ENCODE measurements at places on chromosomes 16 and 17.

GRCh38 chr16:71929048-71929447 is 33.7 kb downstream of the IST1 start:
- DNase-seq: no peak

- no peak for DNase-seq
These were observed 2.1 kb downstream of the RHBDL1 start for GRCh38 chr16:677316-678190.

- DNase-seq: peak; percentile 4
These were observed 402.1 kb downstream of the SEC14L1 start for GRCh38 chr17:77542551-77543490.

DNA sequence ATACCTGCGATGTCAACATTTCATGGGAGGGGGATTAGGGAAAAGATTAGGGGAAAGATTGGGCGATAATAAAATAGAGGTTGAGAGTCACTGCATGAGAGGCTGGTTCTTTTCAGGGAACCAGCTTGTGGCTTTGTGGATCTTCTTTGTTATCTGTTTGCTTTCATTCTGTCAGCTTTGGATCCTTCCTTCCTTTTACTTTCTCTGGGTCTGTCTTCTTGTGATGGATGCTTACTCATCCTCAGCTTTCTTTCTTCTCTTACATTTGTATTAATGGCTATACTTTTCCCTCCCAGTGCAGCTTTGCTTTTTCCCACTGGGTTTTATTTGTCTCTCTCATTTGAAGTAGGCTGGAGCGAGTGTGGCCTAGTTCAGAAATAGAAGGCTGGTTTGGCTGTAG is 47.1 kb downstream of the RPTOR start:
- DNase-seq: no peak

DNA sequence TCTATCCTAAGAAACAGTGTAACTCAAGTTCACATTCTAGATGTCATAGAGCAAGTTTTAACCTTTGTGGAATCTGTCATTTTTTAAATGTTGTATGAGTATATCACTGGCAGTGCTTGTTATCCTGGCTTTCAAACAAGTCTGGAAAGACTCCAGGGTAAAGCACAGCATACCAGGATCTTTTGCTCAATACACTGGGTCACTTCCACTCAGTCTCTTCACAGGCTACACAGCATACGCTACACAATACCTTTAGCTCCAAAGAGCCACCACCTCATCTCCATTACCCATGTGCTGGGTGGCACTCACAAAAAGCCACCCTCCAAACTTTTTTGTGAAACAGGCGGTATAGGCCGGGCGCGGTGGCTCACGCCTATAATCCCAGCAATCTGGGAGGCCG is 69.5 kb downstream of the PARN start:
- no peak for DNase-seq

DNA sequence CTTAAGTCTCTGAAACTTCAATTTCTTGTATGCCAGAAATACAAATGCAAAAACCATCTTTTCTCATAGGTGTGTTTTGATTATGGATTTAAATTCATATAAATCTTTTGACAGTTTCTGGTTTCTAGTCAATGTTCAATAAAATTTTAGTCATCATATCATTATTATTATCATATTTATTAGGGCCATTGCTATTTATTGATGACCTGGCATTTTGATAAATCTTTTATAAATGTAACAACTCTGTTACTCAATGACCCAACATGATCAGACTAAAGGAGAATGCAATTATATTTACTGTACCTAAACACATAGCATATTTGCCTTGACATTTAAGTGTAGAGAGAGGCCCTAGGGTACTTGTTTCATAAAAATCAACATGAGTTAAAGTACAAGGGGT is 320.8 kb downstream of the CDH8 start:
- DNase-seq: no peak

DNA sequence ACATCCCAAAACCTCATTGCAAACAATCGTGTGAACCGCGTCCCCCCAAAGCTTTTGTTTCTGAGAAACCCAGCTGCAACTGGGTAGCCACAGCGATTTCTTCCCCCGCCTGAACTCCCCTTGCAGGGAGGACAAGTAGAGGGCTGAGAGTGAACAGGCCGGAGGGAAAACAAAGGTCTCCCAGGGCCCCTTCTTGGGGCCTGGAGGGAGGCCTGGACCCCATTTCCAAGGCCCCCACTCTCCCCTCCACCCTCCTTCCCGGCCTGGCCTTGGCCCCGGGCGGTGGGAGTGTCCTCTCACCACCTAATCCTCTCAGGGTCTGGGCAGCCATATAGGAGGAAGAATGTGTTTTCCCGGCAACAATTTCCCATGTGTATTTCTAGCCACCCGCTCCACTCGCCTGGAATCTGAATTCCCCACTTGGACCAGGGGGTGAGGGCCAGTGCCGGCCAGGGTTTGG is 2.6 kb downstream of the GLIS2 start:
- no peak for DNase-seq

DNA sequence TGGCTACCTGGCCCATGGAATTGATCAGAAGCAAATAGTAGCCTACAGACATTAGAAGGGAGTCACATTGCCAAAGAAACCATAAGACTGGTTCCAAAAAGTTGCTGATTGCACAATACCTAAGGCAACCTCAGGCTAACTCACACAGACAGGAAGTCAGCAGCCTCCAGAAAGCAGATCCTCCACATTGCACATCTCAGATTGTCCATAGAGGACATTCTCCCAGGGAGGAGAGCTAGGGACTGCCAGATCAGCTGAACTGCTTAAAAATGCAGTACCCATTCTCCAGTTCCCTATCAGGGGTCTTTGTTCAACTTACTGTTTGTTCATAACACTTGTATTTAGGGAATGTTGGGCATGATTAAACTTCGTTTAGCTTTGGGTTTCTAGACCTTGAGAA is 4.2 kb downstream of the CCL3 start:
- peak; percentile 9 for DNase-seq

DNA sequence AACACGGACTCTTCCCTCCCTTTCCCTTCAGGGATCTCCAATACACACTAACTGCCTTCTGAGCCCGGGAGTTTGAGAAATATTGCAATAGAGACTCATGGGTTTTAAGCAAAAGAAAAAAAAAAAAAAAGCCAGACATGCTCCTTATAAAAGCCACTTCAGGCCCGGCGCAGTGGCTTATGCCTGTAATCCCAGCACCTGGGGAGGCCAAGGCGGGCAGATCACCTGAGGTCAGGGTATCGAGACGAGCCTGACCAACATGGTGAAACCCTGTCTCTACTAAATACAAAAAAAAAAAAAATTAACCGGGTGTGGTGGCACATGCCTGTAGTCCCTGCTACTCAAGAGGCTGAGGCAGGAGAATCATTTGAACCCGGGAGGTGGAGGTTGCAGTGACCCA is 2.4 kb upstream of the HEXD start:
- no peak for DNase-seq

DNA sequence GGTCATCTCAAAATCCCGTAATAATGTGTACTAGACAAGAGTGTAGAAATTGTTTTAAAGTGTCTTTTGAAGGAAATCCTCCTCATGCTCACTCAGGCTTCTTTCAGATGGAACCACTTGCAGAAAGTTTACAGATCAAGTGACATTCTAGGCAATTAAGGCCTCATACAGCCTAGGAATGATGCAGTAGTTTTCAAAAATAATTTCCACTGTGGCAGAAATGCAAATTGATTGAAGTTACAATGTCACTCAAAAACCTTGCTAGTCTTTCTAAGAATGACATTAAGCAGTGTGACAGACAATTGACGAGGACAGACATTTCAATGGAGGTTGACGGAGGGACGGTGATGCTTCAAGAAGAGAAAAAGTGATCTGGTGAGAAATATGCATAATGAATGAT is 53.5 kb upstream of the CDH8 start:
- DNase-seq: no peak

GRCh38 chr16:85396879-85397871 is 215.9 kb upstream of the GSE1 start:
- DNase-seq: no peak

GRCh38 chr16:79801646-79802045 is 201.1 kb upstream of the MAF start:
- no peak for DNase-seq

- no peak for DNase-seq
These were observed 80.6 kb downstream of the OR1D5 start for GRCh38 chr17:2982854-2983253.

GRCh38 chr17:69820876-69821473 is 254.1 kb upstream of the KCNJ16 start:
- DNase-seq: no peak

DNA sequence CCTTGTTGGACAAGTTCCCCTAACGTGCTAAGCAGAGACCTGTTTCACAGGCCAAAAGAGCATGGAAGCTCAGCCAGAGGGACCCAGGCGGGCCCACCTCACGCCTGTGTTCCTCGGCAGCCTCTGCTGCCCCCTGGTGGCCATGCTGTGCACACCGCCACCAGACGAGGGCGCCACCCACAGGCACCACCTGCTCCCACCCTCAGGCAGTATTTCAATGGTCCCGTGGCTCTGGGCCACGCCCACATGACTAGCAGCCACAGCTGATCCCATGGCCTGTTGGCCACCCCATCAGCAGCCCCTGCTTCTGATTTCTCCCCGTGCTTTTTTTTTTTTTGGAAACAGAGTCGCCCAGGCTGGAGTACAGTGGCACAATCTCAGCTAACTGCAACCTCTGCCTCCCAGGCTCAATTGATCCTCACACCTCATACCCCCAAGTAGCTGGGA is 18.9 kb downstream of the MPG start:
- peak; percentile 66 for DNase-seq

GRCh38 chr17:40331743-40332641 is 23.0 kb downstream of the RARA start:
- no peak for DNase-seq

DNA sequence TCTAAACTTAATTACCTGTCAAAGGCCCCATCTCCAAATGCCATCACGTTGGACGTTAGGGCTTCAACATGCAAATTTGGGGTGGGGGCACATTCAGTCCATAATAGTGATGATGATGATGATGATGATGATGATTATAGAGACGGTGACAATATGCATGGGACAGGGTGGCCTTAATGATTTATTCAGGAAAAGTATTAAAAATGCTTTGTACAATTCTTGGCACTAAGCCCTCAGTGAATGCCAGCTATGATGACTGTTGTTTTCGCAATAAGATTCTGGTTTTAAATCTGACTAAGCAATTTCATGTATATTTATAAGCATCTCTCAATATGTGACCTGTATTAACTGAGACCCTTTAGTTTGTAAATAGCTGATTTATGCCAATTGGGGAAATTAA is 106.3 kb downstream of the C16orf95 start:
- DNase-seq: no peak

DNA sequence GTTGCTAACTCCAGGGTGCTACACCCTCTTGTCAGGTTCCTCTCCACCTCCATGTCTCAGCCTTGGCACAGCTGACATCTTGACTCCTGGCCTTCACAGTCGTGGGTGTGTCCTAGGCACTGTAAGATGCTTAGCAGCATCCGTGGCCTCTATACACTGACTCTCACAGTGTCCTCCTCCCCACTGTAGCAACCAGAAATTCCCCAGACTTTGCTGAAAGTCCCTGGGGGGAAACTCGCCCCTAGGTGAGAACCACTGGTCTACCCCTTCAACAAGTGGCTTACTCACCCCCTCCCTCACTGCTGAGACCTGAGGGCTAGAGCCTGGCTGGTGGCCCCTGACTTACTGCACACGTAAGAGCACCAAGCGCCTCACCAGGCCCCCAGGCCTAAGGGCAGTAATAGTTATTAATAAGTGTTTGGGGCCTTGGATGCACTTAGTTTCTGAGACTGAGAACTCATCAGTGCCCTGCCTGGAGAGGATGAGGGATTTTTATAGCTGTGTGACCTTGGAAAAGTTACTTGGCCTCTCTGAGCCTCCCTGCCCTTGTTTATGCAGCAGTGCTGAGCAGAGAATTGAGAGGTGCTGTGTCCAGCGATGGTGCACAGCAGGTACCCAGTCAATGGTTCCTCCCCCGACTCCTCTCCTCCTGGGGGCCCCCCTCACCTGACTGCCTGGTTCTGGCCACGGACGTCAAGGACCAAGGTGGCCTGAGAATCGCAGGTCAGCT is 67.1 kb downstream of the RMI2 start:
- no peak for DNase-seq

DNA sequence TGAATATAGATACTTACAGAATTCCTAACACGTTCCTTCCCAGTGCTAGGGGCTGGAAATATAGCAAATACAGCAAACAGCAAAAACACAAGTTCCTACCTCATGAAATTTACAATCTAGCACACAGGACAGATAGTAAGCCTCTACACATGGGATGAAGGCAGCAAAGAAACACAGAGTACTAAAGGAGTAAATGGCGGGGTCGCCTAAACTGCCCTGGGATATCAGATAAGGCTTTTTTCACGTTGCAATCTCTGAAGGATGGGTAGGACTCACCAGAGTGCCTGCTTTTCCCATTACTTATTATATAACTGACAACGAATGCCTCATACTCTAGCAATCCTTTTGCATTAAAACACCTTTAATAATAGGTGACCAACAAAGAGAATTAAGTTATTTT is 19.8 kb downstream of the CEP112 start:
- DNase-seq: no peak

DNA sequence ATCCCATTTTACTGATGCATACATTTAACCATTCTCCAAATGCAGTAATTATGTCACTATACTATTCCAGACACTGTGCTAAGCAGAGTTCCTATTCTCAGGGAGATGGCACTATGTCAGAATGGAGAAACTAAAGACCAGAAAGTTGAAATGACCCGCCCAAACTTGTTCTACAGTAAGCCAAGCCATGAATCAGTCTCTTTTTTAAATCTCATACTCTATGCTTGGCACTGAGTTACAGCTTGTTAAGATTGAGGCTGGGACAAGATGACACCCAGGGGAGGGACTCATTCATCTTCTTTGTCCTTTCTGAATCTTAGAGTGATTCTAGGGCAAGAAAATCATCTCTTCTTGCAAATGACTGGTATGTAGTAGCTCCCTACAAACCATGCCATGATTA is 247.0 kb upstream of the CCL2 start:
- DNase-seq: no peak

DNA sequence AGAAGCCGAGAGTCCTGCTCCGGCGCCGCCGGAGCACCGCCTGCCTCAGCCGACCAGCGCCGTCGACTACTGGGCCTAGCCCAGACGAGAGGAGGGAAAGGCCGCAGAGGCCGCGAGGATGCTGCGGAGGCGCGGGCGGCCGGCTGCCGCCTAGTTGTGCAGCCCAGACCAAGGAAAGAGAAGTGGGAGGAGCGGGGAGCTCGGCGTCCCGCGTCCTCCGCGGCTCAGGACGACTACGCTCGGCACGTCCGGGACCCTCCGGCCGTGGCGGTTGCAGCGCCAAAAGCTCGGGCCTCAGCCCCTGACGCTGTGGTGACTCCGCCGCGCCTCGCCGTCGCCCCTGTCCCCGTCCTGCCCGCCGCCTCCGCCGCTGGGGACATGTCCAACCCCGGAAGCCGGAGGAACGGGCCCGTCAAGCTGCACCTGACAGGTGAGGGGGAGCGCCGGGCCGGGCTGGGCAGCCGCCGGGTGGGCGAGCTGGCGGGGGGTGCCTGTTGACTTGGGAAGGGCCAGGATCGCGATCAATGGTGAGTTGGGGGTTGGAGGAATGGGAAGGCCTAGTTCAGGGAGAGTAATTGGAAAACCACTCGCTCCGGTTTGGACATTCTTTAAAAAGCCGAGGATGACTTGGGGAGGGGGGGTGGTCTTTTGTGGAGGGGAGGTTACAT is 37.7 kb downstream of the RNF135 start:
- no peak for DNase-seq

- DNase-seq: no peak
These were observed 54.6 kb upstream of the DOC2B start for GRCh38 chr17:235831-236640.

All from GF-D8 (cell line).